ENCODE measurements at places on chromosomes 6 and 20.

DNA sequence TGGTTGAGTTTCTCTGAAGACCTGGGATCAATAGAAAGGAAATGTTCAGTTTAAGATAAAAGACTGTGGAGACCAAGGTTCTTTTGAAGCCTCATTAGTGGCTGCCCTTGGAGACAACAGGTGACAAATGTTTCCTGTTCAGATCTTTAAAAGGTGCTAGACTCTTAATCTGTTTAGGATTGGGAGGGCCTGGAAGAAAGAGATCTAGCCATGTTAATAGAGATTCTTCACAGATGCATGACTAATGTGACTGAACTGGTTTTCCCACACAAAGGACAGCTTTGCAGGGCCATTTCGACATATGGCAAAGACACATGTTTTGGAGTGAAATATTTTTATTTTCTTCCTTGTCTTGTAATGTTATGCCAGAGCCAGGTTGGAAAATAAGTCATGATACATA lies 82.2 kb downstream of the WDR27 start:
- no peak for DNase-seq

- DNase-seq: no peak
Observed at GRCh38 chr6:163170294-163170883, 244.1 kb upstream of the QKI start.

DNA sequence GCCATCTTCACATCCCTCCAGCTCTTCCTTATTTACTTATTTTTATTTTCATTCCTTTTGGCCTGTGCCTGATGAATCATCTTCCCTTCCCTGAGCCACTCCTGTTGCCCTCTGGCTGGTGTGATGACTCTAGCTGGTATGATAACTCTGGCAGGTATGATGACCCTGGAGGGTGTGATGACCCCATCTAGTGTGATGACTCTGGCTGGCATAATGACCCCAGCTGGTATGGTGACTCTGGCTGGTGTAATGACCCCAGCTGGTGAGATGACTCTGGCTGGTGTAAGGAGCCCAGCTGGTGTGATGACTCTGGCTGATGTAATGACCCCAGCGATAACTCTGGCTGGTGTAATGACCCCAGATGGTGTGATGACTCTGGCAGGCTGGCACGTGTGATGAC lies 426.8 kb downstream of the QKI start:
- no peak for DNase-seq

DNA sequence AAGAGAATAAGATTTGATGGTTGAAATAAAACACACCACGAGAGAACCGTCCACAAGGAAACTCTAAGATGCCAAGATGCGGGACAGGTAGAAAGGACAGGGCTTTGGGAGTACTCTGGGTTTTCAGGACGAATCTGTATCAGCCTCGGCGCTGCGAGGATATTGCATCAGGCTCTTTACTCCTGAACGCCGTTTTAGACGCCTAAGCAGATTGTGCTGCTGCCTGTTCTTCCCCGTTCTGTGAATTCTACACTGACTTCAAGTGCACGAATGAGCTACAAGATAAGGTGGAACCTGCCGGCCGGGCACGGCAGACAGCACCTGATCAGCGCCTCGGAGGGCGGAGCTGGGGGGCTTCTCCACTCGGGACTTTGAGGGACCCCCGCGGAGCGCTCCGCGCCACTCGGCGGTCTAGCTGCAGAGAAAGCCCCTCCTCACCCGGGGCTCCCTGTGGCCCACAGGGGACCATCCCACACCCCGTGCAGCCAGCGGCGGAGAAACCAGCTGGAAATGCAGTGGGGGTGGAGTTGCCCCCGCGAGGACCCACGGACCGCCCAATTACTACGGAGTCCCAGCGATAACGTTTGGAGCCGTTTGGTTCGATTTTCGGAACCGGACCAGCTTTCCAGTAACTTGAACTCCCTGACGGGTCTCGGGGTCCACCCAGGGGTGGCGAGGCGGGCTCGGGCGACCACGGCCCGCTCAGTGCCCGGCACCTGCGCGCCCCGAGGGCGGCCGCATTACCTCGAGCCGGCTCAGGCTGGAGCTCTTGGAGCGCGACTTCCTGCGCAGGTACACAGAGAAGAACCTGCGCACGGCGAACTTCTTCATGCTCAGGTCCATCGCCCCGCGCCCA lies 646 bp downstream of the RPS6KA2 start:
- DNase-seq: peak; percentile 26

DNA sequence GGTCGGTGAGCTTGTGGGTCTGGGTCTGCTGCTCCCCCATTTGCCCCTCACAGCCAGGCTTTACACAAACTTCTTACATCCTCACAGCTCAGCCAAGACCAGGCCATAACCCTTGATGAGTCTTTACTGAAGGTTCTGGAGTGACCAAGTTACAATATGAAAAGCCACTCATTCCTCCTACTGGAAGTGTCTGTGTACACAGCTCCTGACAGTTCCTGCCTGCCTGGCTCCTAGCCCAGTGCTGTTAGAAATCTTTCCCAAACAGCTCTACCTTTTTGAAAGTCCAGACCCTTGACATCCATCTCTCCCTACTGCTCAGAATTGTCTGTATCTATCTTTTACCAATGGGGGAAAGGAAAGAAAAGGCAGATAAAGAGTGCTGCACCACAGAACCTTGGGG lies 106.9 kb downstream of the PAX1 start:
- DNase-seq: no peak

DNA sequence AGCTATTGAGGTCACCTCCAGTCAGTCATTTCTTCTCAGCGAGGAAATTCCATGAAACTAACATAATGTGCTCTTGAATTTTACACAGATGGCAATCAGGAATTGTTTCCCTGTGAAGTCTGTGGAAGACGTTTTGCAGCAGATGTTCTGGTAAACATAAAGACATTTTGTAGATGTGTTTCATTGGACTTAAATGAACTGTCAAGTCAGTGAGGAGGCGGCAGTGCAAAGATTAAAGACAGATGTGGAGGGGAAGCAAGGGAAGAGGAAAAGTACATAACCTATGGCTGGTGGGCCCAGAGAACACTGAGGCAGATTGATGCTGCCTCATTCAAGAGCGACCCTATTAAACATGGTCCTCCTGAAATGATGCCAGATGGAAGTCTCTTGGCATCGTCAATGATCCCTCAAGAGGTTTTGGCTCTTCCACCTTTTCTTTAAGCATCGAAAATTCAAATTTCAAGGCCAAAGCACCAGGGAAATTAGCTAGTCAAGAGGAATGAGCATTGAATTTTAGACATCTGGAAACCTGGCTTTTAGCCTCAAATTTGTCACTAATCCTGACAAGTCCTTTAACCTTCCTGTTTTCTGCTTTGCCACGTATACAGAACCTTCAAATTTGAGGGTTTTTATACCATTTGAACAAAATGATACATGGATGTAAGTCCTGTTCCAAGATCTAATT lies 20.1 kb downstream of the ZC2HC1B start:
- DNase-seq: no peak

DNA sequence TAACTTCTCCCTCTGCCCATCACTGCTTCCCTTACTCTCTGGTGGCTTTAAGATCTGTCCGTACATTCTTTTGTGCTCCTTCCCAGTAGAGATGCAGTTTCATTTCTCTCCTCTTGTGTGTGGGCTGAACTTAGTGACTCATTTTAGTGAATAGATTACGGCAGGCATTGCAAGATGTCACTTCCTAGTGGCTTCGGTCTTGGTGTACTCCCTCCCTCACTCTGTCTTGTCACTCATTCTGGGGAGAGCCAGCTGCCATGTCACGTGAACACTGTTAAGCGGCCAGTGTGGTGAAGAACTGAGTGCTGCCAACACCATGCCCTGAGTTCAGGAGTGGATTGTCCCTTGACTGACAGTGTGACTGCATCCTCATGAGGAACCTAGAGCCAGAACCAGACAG lies 115.9 kb downstream of the OTOR start:
- DNase-seq: no peak

GRCh38 chr20:34624629-34625028 lies 52.3 kb downstream of the PIGU start:
- no peak for DNase-seq

- DNase-seq: peak; percentile 88
Observed at GRCh38 chr20:36153736-36154699, 522 bp upstream of the EPB41L1 start.

- DNase-seq: no peak
Observed at GRCh38 chr6:137230547-137230946, 11.4 kb upstream of the IFNGR1 start.

- no peak for DNase-seq
Observed at GRCh38 chr6:94052749-94053148, 633.4 kb upstream of the EPHA7 start.

DNA sequence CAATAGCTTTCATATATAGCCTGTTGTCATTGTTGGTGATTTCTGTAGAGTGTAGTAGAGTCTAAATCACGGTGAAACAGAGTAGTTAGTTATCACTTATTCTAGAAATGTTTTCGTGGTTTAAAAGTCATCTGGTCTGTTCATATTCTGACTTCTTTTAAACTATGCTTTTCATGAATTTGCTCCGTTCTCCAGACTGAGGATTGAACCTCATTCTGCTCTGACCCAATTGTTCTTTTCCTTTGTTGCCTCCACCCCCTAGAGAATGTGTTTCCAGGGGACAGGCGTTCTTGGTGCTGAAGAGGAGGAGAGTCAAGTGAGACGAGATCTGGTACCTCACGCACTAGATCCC lies 748 bp upstream of the ZNF292 start:
- DNase-seq: no peak

DNA sequence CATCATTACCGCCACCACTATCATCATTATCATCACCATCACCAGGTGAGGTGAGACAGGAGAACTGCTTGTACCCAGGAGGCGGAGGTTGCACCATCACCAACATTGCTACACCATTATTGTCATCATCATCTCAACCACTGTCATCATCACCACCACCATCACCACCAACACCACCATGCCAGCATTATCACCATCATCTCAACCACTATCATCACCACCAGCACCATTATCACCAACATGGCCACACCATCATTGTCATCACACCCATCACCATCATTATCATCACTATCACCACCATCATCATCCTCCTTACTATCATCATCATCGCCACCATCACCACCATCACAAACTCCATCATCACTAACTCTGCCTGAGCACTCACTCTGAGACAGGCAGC lies 661.8 kb upstream of the DEFB115 start:
- DNase-seq: no peak

- DNase-seq: no peak
Observed at GRCh38 chr6:24060982-24061754, 64.8 kb upstream of the NRSN1 start.
